Activated CD4-positive, alpha-beta T cell treated with anti-CD3 and anti-CD28 coated beads, Interleukin-2, amount 50 U/mL, for 4 hours (primary cell): ENCODE measurements at places on chromosomes 7 and 10.

GRCh38 chr10:89327803-89328441 lies at the start of gene IFIT3:
IFIT3 (plus strand) TSS chr10:89327997; CDS start chr10:89328074, 77 bp downstream.
- no peak for DNase-seq

- DNase-seq, result no peak
These were observed 1509.7 kb upstream of the LRRTM3 start for GRCh38 chr10:65416094-65416493.

DNA sequence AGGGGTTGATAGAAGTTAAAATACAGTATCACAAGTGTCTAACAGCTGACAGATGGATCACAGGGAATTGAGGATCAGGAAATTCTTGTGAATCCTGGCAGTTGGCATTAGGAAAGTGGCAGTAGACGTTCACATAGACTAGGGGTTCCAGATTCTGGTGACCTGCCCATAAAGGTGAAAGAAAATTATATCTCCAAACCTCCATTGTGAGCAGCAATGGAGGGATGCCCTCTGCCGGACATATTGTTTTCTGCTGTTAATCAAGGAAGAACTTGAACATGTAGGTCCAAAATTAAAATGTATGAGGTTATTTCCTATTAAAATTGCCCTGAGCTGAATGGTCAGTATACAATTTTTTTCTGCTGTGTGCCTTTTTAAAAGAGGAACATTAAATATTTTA lies 5.1 kb downstream of the NME8 start:
- DNase-seq, result no peak

GRCh38 chr7:137850571-137850970 lies 3.8 kb upstream of the DGKI start:
- no peak for DNase-seq

DNA sequence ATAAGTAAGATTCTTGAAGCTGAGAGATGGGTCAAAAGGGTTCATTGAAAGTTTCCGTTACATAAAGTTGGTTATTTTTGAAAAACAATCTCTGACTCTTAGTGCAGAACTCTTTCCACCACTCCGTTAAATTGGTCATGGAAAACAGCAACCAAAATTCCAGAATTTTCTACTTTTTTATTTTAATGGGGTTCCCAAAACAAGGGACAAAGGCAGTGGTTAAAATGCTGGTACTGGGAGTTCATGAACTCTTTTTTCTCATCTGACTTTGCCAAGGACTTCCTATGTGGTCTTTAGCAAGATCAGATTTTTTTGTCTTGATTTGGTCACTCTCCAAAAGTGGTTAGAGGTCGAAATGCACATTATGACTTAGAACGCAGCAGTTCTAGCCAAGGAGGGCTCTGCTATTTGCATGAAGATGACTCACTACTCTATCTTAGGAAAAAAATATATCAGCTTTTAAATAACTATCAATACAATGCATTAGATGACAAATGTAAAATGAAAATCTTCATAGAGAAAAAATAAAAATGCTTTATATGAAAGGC lies 145.7 kb downstream of the REEP3 start:
- DNase-seq, result no peak

DNA sequence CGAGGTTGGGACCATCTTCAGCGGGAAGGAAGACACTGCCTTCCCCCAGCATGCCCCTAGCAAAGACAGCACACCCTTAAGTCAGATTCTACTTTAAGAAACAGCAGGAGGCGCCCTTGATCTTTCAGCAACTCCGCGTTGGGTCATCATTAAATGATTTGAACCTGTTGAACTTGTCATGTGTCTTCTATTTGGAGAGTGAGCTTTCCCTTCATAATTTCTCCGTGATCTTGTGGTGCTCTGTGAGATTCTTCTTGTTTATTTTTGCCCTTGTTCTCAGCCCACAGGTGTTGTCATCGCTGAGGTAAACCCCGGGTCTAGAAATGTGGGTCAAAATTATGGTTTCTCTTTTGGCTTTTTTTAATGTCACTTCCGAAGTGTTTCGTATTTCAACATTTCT lies 49.5 kb upstream of the PITRM1 start:
- no peak for DNase-seq

GRCh38 chr10:101012525-101013364 lies 13.1 kb downstream of the LZTS2 start:
- peak; percentile 75 for DNase-seq

GRCh38 chr10:132033632-132034031 lies 32.1 kb upstream of the JAKMIP3 start:
- no peak for DNase-seq

DNA sequence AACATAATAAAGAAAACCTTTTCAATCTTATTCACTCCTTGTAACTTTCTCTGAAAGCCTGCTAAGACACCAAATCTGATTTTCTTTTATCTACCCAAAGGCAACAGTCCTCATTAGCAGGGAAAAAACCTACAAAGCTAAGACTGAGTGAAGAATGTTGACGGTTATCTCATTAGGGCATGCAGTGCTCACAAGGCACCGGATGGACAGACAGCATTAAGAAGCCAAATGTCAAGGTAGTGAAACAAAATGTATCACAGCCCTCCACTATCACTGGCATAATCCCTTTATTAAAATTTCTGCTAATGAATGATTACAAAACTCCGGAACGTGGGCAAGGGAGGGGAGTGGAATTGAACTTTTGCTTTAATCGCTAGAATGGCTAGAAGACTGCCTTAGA lies 442.8 kb downstream of the NEBL start:
- DNase-seq, result no peak

DNA sequence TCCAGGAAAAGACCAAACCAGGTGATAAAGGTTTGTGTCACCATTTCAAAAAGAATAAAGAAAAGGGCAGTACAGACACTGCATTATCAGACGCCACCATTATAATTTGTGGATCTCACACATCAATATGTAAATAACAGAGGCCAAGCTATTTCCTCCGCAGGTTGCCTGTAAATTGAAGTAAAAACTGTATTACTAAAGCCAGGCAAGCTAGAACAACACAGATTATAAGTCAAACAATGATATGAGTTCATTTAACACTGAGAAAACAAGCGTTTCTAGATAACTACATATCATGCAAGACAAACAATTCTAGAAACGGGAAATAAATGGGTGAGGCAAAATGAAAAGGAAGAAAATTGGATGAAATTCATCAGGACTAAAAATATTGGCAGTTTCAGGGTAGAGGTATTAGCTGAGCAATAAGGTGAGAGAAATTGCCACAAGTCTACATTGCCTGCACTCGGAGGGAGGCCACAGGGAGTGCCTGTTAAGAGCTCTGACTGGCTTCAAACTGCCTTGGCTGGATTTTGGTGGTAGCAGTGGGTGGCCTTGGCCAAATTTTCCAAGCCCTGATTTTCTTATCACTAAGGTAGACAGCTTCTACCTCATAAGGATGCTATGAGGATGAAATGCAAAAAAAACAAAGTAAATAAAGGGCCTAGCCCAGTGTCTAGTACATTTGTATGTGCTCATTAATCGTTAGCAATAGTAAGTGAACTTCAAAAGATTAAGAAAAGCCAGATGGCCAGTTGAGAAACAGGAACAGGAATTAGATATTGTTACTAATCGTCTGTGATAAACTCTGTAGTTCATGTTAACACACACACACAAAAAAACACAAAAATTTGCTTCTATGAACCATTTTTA lies 240.0 kb upstream of the NFE2L3 start:
- no peak for DNase-seq

DNA sequence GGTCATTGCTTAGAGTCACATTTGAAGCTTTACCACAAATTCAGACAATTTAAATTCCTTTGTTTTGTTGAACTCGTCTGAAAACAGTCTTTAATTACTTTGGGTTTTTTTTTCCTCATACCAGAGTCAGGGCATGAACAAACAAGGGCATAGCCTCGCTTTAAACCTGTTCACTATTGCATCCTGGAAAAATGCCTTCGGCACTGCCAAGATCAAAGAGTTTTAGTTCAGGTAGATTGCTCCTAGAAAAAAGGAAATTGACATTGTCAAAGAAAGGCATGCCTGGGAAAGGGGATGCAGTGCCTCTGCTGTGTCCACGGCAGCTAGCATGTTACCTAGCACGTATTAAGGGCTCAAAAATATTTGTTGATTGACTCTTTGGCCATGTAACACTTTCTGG lies 235.1 kb downstream of the ARHGAP21 start:
- DNase-seq, result no peak

DNA sequence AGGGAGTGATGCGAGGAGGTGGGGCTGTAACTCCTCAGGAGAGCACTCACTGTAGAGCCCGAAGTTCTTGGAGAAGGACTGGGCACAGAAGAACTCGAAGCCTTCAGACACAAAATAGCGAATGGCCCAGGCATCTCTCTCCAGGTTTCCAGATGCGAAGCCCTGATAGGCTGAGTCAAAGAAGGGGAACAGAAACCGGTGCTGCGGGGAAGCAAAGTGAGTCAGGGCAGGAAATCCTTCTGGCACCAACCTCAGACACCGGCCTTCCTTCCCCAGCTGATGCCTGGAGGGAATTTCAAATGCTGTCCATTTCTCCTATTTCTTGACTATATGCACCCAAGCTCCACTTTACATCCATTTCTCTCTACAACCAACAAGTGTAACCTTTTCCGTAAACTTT lies 26.8 kb downstream of the GOT1 start:
- DNase-seq, result no peak

DNA sequence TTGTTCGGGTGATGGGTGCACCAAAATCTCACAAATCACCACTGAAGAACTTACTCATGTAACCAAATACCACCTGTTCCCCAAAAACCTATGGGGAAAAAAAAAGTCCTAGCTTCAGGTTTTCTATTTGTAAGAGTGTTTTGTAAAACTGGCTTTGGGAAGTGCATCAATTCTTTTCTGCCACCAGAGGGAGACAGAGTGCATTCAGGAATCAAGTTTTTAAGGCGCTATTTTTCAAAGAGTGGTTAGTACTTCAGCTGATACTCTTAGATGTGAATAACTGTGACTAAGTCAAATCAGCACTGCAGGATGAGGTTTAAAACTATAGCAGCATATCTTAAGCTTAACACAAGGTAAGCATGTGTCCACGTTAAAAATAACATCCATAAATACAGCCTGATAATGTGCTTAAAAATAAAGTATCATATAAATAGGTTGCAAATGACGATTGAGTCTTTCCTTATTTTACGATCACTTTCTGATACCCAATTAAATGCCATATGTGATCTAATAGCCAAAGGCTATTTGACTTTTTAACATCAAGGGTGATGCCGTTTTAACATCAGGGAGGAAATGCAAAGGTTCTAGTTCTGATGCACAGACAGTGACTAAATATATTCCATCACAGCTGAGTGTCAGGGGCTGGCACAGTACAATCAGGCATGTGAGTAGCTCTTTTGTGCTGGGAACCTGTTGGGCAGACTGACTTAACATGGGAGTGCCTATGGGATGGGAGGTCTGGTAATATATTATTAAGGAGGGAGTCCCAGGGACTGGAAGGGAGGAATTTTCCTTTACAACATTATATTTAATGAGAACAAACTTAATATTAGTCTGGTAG lies 10.6 kb upstream of the LYZL2 start:
- no peak for DNase-seq

GRCh38 chr10:31644931-31645633 lies 283.5 kb downstream of the ARHGAP12 start:
- no peak for DNase-seq

GRCh38 chr10:101000127-101000914 lies 713 bp downstream of the LZTS2 start:
- no peak for DNase-seq

DNA sequence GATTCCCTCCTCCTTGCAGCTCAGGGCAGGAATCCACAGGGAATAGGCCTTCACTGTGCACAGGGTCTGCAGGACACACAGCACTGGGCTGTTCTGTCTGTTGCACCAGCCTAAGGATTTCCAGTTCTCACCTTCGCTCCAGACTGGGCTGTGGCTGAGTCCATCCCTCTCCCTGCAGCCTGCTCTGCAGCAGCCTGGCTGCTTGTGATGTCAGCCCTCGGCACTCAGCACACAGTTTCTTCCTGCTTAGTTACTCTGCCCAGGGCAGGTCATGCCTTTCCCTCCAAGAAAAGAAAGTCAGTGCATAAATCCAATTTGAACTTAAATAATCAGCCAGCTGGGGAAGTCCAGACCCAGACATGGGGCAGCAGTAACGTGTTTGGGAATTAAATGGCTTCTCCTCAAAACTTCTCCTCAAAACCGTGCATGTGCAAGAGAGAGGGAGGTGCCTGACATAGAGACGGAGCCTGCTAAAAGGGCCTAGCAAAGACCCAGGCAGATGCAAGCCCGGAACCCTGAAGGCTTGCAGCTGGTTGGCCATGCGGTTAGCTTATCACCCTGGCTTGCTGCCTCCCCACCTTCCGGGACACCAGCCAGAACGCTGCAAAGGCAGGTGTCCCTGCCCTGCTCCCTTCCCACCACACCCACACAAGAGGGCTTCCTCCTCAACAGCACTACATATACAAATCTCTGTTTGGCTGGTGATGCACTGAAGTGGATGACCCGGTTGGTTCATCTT lies 10.9 kb upstream of the GDF2 start:
- peak; percentile 13 for DNase-seq

DNA sequence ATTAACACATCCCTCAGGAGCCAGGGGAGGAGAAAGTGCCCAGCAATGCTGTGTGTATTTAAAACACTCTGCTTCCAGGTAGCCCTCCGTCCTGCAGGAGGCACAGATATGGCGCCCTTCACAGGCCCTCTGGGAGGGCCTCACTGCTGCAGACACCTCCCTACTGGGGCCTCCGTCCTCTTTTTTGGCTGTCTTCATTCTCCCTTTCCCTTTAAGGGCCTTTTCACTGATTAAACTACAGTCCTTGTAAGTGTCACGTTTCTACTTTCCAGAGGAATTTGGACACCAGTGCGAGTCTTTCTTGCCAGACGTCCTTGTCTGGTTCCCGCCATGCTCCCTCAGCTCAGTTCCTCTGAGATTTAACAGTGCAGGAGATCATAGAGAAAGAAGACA lies 39.7 kb upstream of the MKRN1 start:
- no peak for DNase-seq

- DNase-seq, result no peak
These were observed 36.0 kb upstream of the DGKI start for GRCh38 chr7:137882806-137883205.

DNA sequence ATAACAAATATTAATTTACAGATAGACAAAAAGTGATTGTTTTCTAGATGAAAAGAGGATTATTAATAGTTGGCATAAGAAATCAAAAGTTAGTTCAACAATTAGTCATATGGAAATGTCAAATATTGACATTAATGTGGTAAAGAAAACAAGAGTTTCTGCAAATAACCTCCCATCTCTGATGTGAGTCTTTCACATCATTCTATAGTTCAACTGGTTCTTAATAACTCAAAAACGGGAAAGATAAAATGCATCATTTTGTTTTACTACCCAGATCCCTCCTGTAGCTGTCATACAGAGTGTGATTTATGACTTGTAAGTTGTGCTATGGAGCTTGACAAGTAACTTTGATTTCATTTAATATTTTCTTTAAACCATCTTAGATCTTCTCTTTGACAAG lies 594.8 kb downstream of the ZWINT start:
- no peak for DNase-seq

DNA sequence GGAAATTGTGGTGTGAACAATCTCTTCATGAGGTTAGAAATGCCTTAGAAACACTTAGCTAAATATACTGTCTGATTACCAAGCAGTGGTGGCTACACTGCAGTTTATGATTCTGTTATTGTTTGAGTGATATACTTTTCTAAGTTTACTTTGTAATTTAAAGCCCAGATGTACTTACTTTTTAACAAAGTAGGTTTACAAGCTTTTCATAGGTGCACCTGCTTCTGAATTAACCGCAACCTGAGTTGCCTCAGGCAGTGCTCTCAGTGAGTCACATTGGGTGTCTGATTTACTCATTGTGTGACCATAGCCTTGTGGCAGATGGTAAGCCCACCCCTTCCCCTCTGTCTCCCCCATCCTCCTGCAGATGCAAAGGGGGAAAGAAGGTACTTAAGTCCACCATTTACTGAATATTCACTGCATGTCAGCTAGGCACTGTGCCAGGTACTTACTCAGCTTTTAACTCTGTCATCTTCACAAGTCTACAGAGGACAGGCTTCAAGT lies 9.0 kb downstream of the MTURN start:
- no peak for DNase-seq

- DNase-seq, result no peak
These were observed 474.6 kb upstream of the FZD8 start for GRCh38 chr10:36116731-36117130.
